Activated CD8-positive, alpha-beta memory T cell treated with anti-CD3 and anti-CD28 coated beads, Interleukin-2, amount 50 U/mL, for 4 hours (primary cell): ENCODE measurements at places on chromosomes 3 and 15.

DNA sequence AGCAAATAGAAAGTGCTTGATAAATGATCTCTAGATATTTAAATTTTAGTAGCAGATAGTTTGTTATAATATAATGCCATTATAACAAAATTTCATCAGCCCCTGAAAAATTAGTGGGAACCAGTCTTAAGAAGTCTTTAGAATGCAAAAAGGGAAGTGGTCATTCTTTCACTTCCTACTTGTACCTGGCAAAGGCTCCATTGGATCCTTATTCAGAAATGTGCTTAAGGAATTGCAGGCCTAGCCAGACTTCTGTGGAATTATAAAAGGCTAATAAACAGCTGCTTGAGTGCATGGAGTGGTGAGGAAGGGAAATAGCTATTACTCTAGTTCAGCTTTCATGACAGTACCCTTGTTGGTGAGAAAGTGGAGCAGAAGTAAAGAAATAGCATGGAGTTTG is 24.2 kb downstream of the PPM1L start:
- no peak for DNase-seq

- DNase-seq, result no peak
Measured at GRCh38 chr3:39190281-39191025, 1.9 kb downstream of the XIRP1 start.

DNA sequence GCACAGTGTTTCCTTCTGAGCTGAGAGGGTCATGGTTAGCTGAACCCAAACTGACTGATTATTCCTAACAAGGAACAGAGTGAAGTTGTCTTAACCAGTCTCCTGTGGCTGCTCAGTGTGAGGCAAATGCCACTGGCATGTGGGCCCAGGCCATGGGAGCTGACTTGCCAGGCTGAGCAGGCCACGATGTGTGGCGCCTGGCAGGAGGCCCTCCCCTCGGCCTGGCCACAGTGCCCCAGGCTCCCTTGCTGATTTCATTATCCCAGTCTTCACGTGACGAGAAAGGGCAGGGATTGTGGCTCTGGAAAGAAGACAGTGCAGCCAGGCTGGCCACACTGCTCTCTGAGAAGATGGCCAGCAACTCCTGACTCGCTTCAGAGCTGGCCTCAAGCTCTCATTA is 58.8 kb downstream of the SLCO2A1 start:
- no peak for DNase-seq

DNA sequence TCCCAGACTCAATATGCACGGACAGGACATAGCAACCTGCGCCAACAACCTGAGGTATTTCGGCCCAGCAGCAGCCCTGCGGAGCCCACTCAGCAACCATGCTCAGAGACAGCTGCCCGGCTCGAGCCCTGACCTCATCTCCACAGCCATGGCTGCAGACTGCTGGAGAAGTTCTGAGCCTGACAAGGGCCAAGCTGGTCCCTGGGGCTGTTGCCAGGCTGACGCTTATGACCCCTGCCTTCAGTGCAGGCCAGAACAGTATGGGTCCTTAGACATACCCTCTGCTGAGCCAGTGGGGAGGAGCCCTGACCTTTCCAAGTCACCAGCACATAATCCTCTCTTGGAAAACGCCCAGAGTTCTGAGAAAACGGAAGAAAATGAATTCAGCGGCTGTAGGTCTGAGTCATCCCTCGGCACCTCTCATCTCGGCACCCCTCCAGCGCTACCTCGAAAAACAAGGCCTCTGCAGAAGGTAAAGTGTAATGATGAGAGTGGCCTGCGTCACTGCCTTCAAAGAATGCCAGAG is 25.5 kb downstream of the TMEM41A start:
- DNase-seq, result no peak

DNA sequence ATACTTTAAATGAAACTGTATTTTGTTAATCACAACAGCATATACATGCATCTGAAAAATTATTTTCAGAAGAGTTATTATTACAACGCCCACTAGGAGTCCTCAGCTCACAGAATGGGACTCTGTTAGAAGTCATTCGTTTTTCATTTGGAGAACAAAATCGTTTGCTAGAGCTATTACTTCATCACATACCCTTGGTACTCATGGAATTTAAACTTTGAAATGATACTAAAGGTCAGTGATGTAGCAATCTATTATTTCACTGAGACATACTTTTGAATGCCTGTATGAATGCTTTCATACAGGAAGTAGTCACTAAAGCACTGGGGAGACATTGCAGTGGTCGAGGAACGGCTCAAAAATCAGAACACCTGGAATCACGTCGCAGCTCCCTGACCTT is 198.1 kb downstream of the MBNL1 start:
- DNase-seq, result no peak
